Muscle of back (tissue), 13 donors: ENCODE measurements at places on chromosomes 1 and 21. TPM values are rescaled to one million over a fixed set of nuclear protein-coding genes. Genes with fewer than 3 reads are reported as not detected.

DAB1 gene
- polyA plus RNA-seq = 3.4 TPM

SYT6 gene
- 1.2 TPM for polyA plus RNA-seq

PANK4 gene
- polyA plus RNA-seq = 21.2 TPM

CELA3B gene
- polyA plus RNA-seq = not detected

METTL18 gene
- 9.1 TPM for polyA plus RNA-seq

- no peak for DNase-seq
These were observed 173.6 kb downstream of the PTGER3 start for GRCh38 chr1:70874063-70874462.

GRCh38 chr1:232587141-232588008 lies 42.6 kb downstream of the SIPA1L2 start:
- DNase-seq = no peak

DNA sequence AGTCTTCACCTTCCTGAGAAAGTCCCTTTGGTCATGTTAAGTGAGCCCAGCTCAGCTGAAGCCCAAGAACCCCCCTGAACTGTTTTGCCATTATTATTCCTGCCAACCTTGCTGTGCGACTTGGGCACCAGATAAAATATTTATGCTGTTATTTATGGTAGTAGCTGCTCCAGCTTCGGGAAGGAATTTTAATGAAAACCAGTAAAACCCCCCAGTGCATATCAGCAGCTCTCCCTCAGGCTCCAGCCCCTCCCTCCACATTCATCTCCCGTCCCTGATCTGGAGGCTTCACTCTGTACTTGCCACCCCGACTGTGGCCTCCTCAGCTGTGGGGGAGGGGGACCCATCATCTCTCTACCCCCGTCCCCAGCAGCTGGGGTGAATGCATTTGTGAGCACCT lies 12.7 kb downstream of the TTC22 start:
- DNase-seq = no peak

DNA sequence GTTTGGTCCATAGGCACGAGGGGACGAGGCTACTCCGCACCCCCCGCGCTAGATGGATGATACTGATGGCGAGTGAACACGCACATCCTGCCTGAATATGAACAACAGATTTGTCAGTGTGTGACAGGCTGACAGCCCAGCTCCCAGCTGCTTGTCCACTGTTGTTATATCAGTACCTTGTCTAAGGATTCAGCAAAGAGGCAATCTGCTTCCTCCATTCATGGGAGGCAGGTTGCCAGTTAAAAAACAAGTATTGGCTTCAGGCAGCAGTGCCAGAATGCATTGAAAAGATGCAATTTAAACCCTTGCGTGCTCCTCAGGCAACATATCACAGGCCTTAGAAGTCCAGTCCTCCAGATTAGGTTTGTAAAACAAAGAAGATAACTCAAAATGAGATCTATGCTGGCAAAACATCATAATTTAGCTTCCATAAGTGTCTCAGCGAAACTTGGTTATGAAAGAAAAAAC lies 223.3 kb downstream of the GPATCH2 start:
- DNase-seq = peak; percentile 9

DNA sequence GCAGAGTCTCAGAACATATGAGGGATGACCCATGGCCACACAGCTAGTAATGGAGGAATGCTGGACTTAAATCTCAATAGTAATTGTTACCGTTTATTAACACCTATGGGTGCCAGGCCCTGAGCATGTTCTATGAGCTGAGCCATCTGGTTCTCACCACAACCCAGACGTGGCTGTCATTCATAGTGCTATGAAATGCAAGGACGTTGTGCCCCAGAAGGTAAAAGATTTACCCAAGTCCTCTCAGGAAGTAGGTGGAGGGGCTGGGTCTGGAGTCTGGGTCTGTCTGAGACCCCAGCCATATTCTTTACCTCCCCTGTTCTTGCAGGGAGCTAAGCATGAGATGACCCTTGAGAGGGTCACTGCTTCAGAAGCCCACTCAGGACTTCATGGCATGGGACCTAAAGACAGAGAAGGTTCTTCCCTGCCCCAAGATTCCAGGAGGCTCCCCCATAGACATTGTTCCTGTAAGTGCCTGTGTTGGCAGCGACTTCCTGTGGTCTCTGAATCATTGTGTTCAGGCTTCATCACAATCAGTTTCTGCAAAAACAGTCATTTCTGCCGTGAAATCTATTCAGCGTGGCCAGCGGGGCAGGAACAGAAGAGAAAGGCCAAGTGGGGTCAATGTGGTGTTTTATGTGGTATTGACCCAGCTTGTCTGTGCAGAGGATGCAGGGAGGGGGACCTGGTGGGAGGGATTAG lies 475.4 kb downstream of the PTPRU start:
- DNase-seq = peak; percentile 47

DNA sequence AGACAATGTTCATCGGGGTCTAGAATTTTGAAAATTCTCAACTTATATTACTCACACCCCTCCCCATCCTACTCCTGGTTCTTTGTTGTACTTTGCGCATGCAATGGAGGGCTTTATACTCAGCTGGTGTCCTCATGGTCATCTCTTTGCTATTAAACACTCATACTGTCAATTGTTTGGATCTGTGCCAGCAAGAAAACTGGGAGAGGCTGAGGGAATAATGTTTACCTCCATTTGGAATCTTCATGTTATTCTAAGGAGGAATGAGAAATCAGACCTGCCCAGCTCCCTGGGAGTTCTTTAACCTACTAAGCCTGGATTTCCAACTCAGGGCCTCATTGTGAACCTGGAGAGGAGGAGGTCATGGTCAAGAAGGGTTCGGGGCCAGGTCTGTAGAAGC lies 143.9 kb upstream of the DNAH14 start:
- no peak for DNase-seq

DNA sequence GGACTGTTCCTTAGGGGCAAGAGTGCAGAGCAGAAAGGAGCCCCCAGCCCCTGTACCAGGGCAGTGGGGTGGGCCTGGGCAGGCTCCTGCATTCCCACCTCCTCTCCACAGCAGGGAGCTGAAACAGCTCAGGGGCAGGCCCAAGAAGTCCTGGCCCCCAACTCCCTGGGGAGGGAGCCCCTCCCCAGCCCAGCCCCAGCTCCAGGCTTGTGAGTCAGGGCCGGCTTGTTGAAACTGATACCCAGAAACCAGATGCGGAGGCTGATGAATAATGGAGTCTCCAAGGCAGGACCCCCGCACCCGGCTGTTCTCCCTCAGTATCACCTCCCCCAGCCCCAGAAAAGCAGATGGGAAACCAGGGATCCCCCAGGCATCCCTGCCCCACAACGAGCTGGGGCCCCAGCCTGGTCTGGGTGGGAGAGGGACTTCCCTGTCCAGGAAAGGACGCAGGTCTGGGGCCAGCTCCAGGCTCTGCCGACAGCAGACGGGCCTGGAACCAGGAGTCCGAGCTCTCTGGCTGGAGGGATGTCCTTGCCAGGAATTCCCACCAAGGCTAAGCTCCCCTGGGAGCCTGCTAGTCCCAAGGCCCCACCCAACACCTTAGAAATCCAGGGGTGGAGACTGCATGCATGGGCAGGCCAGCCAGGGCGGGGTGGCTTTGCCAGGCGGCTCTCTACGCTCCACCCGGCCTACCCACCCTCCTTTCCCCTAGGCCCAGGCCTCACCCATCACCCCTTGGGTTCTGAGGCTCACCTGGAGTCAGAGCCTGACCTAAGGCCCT lies 2.7 kb downstream of the PLEKHG5 start:
- no peak for DNase-seq

DNA sequence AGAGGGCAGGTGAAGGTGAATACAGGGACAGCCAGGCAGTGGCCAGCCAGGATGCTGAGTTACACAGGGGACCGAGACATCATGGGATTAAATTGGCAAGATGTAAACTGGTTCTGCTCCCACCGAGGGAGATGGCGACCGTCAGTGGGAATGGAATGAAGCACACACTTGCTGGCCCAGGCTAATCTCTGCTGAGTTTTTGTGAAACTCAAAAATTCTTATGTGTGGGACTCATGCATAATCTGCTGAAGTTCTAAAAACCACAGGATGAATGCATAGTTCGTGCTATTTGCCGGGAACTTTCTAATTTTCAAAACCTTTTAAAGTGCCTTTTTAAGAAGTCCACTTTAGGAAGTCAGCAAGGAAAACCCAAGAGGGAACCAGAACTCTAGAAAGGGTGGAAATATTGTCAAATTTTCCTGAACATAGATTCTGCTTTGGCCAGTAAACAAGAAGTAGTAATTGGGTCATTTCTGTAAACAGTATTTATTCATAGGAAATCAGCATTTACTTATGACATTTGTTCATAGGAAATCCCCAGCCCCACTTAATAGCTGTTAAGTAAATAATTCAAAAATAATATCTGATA lies 85.4 kb upstream of the ROR1 start:
- DNase-seq = no peak

DNA sequence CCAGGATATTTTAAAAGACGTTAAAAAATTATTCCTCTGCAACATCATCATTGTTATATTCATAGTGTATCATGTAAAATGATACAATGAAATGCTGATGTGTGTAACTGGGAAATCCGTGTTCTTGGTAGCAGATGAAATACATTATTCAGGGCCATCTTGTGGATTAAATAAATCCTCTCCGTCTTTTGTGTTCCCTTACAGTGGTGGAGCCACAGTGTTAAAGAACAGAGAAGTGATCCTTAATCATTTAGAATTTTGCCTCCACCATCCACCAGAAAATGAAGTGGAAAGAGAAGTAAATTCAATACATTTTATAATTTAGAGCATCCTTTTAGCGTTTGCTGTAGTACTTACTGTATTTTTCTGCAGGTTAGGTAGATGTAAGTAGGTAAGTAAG lies 1.3 kb downstream of the DYRK3 start:
- no peak for DNase-seq

GRCh38 chr1:226711976-226712741 lies 26.9 kb downstream of the ITPKB start:
- no peak for DNase-seq

DNA sequence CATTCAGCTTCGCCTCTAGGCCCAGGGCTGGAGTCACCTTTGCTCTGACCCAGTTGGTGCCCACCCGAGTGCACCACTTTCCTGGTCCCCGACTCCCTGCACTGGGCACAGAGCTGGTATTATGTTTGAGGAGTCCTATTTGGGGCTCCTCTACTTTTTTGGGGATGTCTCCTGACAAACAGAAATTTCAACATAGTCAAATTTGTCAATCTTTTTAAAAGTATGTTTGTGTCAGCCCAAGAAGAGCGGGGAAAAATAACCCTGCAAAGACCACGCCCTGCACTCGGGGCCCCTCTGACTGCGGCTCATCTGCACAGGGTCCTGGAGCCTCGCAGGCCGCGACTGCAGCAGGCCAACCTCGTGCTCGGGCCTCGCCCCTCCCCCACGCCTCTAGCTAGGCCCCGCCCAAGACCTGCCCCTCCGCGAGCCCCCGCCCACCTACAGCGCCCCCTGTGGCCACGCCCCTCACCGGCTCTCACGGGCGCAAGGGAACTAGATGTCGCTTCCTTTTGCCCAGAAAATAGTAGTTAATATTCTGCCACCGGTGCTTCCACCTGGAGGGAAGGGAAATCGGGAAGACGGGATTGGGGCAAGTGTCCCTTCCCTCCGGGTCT lies 11.4 kb downstream of the FAM229A start:
- DNase-seq = no peak

DNA sequence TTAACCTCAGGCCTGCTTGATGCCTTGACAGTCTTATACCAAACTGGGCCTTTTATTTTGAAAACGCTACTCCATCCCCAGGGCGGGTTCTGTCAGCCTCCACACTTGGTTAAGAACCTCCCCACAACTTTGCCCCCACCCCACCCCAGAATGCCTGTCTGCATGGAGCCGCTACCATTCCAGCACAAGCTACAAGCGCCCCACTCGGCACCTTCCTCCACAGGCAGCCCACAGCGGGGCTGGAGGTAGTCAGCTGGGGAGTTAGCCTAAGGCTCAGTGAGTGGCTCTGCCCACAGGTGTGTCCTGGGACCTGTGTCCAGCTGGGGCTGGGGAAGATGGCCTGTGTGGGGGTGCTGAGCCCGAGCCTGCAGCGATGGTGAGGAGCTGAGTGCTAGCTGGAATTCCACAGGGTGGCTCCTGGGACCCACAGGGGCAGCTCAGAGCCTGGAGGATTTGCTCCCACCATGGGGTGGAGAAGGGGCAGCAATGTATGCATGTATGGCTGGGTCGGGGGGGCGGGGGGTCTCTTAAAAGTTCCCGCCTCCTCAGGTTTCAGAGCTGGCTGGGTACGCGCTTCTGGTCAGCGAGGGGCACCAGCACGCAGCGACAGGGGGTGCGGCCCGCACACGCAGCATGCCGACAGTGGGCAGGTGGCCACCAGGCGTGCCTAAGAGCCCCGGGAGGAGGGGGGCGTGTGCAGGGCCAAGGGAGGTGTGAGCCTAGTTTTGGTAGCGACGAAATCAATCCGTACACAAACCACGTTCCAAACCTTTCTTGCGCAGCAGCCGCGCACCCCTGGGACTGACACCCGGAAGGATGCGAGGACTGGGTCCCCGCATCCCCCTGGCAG lies 917 bp downstream of the ETNK2 start:
- DNase-seq = no peak

GRCh38 chr1:156155756-156156510 lies 2.5 kb downstream of the SEMA4A start:
- DNase-seq = no peak

DNA sequence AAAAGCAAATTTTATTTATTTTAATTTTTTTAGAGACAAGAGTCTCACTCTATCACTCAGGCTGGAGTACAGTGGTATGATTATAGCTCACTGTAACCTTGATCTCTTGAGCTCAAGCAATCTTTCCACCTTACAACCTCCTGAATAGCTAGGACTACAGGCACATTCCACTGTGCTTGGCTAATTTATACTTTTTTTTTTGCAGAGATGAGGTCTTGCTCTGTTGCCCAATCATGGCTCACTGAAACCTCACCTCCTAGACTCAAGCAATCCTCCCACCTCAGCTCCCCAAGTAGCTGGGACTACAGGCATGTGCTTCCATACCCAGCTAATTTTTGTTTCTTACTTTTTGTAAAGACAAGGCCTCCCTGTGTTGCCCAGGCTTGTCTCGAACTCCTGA lies 49.5 kb downstream of the DR1 start:
- DNase-seq = no peak

DNA sequence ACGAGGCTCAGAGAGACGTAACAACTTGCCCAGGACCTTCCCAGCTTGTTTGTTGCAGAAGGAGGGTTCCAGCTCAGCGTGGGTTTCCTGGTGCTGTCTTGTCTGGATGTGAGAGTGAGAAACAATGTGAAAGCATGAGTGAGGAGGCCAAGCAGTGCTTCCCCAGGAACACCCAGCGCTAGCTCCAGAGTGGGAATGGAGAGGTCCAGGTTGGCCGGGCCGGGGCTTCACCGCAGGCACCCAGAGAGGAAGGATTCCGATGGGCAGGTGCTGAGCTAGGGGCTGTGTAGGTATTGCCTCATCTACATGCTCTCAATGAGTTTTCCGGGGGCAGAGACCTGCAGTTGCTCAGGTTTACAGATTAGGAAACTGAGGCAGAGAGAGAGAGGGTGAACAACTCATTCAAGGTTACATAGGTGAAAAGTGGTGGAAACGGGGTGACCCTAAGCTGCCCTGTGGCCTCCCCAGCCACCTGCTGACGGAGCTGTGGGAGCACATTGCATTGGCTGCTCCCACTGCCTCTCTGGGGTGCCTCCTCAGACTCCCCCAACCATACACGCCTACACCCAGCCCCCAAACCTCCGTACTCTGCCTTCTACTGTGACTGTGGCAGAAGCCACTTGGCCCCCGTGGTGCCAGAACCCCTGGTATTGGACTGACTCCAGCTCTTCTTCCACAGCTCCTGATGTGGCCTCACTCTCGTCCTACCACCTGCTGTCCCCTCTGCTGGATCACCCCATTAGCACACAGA lies 51.2 kb downstream of the B3GALT5 start:
- no peak for DNase-seq
